ENCODE measurements at places on chromosomes 16 and 17.

DNA sequence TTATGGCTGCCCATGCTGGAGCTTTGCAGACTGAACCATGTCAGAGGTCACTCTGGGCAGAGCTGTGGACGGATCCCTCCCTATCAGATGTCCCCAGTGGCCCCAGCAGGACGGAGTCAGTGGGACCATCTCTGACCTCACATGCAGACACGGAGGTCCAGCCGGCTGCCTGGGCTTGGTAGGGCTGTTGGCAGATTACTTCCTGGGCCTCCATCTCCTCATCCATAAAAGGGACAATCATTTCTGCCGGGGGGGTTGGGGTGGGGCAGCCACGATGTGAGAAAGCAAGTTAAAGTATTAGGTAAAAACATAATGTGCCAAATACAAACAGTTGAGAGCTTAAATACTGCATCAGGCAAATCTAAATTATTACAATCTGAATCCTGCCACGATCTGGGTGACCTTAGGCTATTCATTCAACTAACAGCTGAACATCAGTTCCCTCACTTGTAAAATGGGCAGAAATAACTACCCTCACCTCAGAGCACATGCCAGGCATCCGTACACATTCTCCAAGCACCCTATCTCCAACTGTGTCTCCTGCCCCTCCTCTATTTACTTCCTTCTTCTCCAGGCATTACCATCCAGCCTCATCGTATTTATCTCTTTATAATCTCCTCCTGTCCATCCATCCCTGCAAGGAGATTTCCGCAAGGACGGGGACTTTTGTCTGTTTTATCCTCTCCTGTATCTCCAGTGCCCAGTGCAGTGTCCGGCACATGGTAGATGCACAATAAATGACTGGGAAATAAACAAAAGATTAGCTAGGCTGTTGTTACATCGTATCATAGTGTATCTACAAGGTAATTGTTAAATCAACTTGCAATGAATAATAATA lies 192.3 kb upstream of the FOXF1 start:
- ATAC-seq = no peak

DNA sequence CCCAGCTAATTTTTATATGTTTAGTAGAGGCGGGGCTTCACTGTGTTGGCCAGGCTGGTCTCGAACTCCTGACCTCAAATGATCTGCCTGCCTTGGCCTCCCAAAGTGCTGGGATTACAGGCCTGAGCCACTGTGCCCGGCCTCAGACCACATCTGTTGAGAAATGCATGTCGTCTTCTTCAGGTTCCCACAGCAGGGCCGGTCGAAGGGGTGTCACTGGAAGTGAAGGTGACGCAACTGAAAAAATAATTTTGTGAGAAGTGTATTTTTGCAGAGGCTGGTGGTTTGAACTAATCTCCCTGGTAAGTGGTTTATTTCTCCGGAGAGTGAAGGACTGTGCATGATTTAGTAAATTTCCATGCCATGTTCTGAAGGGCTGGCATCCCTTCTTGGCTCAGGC lies 33.4 kb upstream of the IL34 start:
- no peak for ATAC-seq

DNA sequence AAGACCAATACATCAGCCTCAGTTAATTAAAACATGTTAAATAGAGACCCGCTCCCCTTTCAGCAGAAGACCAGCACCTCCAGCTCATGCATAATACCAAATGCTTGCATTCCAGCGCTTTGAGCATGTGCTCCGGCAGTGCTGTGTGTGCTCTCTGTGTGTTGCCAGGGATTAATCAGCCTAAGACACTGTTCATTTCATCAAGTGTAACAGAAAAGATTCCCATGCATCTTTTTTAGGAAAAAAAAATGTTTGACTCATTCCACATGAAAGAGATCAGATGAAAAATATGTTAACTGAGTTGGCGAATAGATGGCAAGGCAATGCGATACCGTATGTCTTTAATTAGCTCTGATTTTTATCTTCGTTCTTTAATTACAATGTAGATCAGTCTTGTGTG lies 187.6 kb downstream of the RPTOR start:
- ATAC-seq = no peak

DNA sequence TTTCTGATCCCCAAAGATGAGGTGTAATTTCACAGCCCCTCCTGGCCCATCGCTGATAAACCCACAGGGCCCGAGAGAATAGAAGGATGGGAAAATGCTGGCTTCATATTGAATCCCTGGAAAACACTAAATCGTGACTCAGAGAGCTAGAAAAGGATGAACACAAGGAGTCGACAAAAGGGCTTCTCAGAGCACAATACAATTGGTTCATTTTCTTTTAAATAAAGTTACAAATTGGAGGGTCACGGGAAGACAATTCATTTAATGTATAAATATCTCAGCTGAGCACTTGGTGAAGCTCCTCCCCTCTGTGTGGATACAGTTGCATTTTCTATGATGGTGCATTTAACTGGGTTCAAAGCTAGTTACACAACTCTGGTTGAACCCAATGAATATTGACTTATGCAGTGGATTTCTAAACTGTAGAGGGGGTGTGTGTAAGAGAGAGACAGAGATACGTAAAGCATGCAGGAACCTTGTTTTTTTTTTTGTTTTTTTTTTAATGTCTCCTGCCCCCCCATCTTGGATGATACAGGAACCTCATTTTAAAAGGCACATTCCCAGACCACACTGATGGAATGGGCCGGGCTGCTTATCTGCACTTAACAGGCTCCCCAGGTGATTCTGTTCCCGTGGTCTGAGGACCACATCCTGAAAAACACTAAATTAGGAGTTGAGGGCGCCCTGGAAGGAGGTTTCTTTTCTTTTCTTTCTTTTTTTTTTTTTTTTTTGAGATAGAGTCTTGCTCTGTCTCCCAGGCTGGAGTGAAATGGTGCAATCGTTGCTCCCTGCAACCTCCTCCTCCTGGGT lies 14.1 kb downstream of the TTYH2 start:
- no peak for ATAC-seq

- ATAC-seq = peak; percentile 16
Measured at GRCh38 chr17:39740357-39741111, 2.8 kb downstream of the GRB7 start.

DNA sequence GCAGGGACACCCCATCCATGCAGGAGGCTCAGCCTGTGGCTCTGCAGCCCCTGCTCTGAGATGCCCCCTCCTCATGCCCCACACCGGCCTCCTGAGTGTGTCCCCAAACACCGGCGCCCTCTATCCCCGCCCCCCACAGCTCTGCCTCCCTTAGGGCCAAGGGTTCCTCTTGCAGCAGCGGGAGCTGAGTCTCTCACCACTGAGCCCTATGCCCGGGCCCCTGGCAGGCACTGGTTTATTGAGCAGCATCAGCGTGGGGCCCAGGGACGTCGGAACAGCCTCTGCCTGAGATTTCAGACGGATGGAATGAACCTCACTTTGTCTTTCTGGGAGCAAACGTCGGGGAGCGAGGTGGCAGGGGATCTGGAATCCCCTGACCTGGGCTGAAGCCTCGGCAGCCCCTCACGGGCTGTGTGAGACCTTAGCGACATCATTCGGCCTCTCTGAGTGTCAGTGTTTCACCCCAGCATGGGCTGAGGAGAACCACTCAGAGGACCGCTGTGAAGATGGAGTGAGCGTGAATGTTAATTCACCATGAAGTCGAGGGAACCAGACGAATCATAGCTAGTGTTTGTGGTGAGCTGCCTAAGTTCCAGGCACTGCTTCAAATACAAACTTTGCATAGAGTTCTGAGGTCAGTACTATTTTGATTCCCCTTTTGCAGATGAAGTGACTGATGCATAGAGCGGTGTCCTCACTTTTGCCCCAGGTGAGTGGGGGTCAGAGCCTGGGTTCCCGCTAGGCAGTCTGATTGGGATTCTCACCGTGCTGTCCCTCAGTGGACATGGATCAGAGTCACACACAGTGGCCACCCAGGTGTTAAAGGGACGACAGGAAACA lies 5.3 kb upstream of the C16orf74 start:
- no peak for ATAC-seq

- ATAC-seq = no peak
Measured at GRCh38 chr17:42460371-42460770, 1.7 kb downstream of the ATP6V0A1 start.

GRCh38 chr17:10622617-10623485 lies 34.3 kb downstream of the MYH3 start:
- no peak for ATAC-seq

DNA sequence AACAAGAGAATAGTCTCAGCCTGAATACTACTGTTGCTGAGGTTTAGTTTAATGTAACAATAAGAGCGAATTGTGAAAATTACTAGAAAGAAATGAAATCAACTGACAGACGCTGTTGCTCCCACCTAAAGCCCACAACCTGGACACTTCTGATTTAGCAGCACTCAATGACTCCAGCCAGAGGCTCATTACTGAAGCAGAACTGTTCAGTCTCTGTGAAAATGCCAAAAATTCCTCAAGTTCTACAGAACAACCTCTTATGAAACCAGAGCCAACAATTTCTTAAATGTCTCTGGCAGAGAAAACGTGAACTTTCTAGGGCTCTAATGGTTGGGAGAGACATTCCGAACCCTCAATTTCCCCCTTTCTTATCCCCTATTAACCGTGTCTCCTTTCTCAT lies 9.9 kb downstream of the PSME3IP1 start:
- ATAC-seq = no peak

- no peak for ATAC-seq
Measured at GRCh38 chr17:72592967-72593325, 472.1 kb downstream of the SOX9 start.

- no peak for ATAC-seq
Measured at GRCh38 chr17:52032454-52032853, 126.1 kb downstream of the CA10 start.

- no peak for ATAC-seq
Measured at GRCh38 chr16:56606071-56606475, 2.3 kb upstream of the MT2A start.

DNA sequence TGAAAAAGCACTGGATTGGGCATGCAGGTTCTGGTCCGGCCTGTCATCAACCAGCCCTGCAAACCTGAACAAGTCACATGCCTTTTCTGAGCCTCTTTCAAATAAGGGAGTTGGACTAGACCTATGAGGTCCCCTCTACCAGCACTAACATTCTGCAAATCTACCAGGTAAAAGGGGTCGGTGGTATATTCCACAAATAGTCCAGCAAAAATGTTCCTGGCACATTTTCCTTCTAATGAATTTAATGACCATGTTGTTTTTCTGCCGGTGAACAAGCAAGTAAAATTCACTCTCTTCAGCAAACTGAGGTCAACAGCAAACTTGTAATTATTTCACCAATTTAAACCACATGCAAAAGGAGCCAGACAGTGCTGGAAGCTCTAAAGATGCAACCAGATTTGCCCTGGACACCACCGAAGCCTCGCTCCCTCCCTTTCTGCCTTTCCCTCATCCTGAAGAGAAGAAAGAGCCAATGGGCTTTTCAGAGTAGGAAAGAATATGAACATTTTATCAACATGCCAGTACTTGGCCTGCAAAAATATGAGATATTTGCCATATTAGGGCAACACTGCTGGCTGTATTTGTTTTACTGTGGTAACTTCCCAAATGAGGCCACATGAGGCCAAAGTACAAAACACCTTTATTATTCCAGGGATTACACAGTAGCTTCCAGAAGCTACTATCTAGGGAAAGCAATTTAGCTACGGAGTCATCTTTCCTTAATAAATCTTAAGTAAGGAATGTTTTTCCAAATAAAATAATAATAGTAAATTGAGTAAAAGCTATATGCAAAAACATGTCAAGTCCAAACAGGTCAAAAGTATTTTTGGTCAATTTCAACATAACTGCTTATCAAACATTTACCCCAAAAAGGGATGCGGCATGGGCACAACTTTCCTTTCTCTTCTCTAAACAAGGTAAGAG lies 45.0 kb downstream of the USP31 start:
- peak; percentile 63 for ATAC-seq

DNA sequence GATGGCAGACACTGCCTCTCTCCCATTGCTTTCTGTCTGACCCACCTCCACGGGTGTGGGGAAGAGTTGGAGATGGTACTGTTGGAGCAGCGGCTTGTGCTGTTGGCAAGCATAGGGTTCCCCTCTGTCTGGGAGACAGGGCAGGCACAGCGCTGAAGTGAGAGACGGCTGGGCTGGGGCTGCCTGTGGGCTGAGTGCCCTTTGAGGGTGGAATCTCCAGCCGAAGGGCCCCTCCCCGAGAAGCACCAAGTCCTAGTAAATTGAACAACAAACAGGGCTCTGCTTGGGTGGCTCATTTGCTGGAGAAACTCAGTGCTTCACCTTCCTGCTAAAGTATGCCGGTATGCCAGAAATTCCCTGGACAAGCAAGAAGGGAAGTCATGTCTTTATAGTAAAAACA lies 79.7 kb downstream of the KSR1 start:
- no peak for ATAC-seq

GRCh38 chr17:21508211-21508610 lies 132.1 kb downstream of the KCNJ12 start:
- no peak for ATAC-seq

GRCh38 chr17:61981323-61981722 lies 53.5 kb upstream of the INTS2 start:
- no peak for ATAC-seq

DNA sequence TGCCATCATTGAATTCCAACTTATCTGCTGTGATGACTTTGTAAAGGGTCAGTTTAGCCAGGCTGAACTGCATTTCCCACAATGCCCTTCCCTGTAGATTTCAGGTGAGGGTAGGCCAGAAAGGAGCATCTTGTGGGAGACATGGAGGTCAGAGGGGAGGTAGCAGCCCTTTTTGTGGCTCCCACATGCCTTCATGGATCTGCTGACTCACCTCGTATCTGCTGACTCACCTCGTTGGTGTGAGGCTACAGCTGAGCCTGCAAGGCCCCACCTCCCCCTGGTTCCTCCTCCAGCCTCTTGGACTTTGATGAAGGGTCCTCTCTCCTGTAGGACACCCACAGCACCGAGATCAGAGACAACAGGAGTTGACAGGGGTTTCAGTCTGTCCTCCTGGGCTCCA lies 102.5 kb downstream of the SALL1 start:
- ATAC-seq = no peak

- no peak for ATAC-seq
Measured at GRCh38 chr17:30316736-30317135, 17.1 kb downstream of the TMIGD1 start.

DNA sequence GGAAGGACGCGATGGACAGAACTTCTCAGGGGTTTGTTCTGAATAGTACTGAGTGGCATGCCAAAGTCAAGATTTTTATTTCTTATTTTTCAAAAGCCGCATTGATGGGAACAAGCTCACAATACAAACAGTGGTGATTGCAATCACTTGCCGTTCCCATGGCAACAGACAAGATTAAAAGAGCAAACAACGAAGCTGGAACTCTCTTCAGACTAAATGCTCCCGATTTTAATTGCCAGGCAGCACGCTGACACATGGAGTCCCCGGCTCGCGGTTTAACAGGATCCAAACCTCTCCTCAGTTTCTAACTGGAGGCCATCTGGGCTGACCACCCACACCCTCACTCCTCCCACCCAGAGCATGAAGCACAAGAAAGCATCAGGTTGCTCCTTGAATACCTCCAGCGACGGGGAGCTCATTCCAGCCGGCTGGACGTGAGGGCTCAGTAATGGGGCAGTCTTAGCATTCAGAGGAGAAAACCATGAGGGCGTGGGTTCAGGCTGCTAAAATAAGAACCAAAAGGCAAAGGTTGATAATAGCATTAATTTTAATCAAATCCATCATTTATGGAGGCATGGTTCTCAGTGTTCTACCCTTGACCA lies 41.5 kb downstream of the AIPL1 start:
- ATAC-seq = no peak

- ATAC-seq = no peak
Measured at GRCh38 chr16:85018529-85019236, 7.3 kb upstream of the ZDHHC7 start.

- no peak for ATAC-seq
Measured at GRCh38 chr16:24598777-24599437, 59.5 kb downstream of the RBBP6 start.

- peak; percentile 69 for ATAC-seq
Measured at GRCh38 chr17:18182978-18183333, 672 bp upstream of the ALKBH5 start.

Data from gastroesophageal sphincter (tissue), 4 donors.